ENCODE measurements at places on chromosomes 3 and 15.

GRCh38 chr3:180223268-180223667 lies 186.5 kb upstream of the PEX5L start:
- DNase-seq, result no peak

GRCh38 chr15:90497912-90498311 lies 31.8 kb upstream of the CRTC3 start:
- DNase-seq, result no peak

GRCh38 chr3:13243586-13243985 lies 170.4 kb upstream of the IQSEC1 start:
- DNase-seq, result no peak

DNA sequence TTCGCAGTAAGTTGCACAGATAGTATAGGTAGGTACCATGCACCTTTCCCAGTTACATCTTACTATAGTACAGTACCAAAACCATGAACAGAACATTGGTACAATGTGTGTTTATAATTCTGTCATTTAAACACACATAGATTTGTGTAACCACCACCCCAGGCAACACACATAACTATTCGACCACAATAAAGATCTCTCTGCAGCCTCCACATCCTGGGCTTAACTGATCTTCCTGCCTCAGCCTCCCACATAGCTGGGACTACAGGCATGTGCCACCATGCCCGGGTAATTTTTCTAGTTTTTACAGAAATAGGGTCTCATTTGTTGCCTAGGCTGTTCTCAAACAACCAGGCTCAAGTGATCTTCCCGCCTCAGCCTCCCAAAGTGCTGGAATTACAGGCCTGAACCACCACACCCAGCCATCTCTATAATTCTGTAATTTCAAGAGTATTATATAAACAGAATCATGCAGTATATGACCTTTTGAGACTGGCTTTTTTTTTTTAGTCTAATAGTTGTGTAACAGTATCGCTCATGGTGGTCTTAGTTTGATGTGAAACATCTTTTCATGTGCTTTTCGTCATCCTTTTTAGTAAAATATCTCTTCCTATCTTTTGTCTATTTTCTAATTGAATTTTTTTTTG lies 13.3 kb upstream of the TMF1 start:
- DNase-seq, result no peak

- DNase-seq, result no peak
These were observed 366.0 kb downstream of the AGBL1 start for GRCh38 chr15:86445579-86446252.

DNA sequence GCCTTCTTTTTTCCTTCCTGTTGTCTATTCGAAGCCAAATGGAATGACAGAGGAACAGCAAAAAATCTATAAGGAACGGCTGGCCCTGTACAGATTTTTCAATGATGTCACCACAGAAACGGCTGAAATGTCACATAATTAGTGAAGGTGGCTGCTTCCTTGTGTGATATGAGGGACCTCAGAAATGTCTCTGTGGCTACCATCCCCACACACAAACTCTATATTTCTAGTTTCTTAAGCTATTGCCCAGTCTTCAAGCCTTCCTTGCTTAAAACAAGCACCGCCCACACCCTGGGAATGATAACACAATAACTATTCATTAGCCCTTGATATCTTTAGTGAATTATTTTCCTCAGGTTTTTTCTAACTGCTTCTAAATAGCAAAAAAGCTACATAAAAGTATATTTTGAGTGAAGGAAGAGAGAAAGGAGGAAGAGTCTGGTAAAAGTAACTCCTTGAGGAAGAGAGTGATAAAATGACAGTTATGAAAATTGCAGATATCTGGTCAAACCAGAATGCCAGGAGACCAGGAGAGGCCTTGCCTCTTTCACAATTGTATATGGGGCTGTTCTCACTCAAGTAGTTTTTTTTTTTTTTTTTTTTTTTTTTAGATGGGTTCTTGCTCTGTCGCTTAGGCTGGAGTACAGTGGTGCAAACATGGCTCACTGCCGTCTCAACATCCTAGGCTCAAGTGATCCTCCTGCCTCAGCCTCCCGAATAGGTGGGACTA lies 38.7 kb downstream of the FMN1 start:
- DNase-seq, result no peak

GRCh38 chr3:131349946-131350347 lies 31.6 kb upstream of the NUDT16 start:
- DNase-seq, result no peak

- peak; percentile 16 for DNase-seq
These were observed 299.3 kb downstream of the PLCL2 start for GRCh38 chr3:17183951-17184550.

DNA sequence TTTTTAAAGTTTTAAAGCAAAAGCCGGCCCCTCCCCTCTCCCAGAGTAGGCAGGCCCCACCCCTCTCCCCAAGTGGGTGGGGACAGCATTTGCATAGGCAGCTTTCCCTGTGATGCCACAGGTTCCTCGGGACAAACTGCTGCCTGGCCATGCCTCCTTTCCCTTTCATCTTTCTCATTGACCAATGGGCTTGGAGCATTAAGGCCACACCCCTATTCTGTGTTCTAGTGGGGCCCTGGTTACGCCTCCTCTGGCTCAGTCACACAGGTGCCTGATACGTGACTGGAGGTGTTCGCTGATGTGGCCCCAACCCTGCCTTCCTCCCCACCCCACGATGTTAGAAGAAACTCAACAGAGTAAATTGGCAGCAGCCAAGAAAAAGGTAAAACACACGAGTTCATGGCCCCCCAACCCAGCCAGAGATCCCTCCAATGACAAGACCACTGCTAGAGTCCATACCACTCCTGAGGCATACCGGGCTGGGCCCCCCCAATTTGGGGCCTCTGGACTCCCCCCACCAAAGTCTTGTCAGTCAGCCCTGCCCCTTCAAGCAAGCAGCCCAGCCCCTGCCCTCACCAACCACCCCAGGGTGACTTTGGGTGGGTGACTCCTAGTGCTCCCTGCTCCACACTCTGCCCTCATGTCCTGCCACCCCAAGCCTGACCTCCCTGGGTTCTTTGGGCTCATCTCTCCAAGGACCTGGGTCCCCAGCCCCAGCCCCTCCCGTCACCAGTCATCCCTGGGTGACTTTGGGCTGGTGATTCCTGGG lies 62.8 kb upstream of the CSPG4 start:
- DNase-seq, result no peak

DNA sequence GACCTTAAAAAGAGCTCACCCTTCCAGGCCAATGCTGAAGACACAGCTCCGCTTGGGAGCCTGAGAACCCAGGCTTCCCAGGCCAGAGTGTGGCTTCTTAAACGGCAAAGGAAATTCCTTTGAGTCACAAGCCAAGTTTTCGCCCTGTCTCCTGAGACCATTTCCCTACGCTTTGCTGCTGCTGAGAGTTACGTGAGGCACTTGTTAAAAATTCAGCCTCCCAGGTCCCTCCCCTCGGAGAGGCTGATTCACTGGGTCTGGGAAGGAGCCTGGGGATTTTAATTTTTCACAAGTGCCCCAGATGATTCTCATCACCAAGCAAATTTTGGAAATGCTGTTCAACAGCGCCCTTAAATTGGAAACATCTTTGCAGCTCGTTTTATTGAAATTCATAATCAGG lies 25.5 kb downstream of the RLBP1 start:
- no peak for DNase-seq

- DNase-seq, result no peak
These were observed 8.0 kb upstream of the P4HTM start for GRCh38 chr3:48982016-48982415.

GRCh38 chr3:39401983-39402382 lies 4.5 kb upstream of the RPSA start:
- peak; percentile 42 for DNase-seq

DNA sequence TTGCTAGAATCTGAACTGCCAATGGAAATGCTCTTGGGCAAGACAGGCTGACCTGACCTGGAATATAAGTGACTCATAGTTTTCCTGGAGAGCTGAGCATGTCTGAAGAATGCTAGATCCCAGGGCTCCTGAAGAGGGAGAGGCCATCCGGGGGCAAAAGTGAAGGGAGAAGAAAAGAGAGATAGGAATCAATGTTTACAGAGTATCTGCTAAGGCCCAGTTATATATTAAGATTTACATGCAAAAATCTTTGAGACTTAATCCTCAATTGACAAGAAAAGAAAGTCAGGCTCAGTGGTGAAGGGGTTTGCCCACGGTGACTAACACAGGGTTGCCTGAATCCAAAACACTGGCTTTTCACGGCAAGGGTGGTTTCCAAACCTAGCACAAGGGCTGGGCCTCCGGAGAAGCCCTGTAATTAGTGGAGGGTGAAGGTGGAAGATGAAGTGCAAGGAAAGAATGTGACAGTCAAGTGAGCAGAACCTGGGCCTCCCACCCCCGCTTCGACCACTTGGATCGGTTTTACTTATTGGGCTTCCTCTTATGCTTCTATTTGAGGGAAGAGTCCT lies 91.7 kb upstream of the FGF12 start:
- DNase-seq, result peak; percentile 64

GRCh38 chr3:11154036-11154952 lies at the start of gene HRH1:
HRH1 (plus strand) TSS chr3:11154493; CDS start chr3:11259038, 104,545 bp downstream.
- DNase-seq, result peak; percentile 40

DNA sequence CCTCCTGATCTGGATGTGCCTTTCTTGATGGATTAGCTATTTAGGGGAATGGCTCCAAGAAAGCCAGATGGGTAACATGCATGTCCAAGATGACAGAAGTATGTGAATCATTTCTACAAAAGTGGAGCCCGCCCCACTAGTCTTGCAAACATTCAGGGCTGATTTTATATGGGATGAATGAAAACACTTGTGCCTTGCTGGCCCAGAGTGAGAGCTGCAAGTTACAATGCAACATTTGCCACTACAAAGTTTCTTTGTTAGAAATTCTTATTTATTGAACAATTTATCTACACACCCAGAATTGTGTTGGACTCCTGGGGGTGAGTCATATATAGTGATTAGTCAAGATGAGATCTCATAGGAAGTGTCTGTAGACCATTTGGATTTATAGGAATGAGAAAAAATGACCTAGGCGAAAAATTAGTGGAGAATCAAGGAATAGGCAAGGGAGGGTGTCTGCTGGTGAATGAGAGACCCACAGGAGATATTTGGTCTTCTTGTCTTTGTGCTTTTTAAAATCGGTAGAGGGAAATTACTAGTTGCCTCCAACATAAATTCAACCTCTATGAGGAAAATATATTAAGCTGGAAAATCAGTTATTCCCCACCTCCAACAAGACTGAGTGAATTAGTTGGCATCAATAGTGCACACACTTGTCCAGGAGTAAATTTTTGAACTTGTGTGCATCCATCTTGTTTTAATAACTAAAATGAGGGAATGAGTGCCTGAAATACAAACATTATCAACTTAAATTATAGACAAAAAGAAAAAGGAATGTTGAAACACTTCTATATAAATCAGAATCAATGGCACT lies 53.5 kb upstream of the DCBLD2 start:
- no peak for DNase-seq

DNA sequence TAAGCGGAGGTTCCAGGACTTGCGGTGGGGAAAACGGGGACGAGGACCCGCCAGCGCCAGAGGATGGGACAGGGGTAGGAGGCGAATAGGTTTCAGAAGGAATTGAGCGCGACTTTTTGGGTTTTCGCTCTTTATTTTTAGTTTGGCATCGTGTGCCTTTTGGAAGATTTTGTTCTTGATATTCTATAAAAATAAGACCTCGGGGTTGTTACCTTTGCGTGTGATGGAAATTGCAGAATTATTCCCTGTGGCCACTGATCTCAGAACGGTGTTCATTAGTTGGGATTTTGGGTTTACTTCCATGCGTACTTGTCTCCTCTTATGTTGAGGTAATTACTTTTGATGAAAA lies 453 bp upstream of the CCDC14 start:
- no peak for DNase-seq

DNA sequence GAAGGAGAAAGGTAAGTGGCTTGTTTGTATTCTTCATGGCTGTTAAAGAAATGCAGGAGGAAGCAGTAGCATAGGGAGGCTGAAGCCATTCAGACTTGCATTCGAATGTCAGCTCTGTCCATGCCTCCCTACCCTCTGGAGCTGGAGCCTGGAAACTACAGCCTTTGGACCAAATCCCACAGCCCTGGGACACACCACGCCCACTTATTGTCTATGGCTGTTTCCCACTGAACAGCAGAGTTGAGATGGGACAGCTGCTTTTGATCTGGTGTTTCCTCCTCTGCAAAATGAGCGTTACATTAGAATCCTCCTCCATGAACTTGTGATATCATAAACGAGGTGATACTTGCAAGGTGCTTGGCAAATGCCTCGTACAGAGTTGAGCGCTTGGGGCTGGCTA lies 3.6 kb downstream of the FAM107A start:
- no peak for DNase-seq

DNA sequence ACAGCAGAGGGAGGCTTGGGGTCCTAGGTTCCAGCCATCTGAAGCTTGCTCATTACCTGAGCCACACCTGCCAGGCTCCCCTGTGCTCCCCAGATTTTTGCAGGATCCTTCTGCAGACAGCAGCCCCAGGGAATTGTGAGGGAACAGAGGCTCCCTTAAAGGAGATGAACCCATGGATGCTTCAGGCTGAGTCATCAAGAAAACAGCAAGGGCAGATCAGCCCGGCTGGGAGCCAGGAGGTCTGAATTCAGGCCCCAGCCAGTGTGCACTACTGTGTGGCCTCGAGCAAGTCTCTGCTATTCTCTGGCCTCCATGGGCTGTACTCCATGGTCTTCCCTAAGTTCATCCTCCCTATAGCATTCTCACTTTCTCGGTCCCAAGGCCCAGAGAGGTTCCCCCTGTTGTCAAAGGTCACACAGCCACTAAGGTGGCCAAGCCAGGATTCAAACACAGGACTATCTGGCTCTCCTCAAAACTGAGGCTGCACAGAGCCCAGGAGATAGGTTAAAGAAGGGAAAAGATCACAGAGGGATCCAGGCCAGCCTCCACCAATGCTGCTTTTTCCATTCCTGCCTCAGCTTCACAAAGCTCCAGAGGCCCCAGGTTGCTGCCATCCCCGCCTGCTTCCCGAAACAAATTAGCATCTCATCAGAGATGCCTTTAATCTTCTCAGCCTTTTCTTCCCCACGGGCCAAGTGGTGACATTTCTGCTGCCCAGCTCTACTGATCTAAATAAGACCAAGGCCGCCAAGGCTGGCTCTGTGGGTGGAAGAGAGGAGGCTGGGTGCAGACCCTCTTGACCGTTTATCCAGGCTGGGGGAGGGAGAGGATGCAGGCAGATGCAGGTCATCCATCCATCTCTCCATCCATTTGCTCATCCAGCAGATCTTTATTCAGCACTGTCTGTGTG lies 21.2 kb upstream of the GRIP2 start:
- no peak for DNase-seq

DNA sequence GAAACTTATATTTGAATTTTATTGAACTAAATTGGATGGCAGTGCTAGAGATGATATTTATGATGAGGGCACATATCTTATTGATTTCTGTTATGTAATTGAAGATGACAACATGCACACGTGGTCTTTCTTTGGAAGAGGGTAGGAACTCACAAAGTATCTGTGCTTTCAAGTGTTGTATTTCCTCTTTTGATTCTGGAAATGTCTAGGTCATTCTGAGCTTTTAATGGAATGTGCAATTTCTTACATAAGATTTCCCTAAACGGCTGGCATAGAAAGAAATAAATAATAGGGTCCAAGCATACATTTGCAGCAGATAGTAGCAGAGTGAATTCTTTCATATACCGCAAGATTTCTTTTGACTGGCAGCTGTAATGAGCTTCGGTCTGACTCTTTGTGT lies 10.1 kb upstream of the GPR171 start:
- no peak for DNase-seq
